ENCODE measurements at places on chromosomes 7 and 10. TPM values are rescaled to one million over a fixed set of nuclear protein-coding genes. Genes with fewer than 3 reads are reported as not detected.

Gene RPEL1
- 0.20 TPM for polyA plus RNA-seq

Gene CYTH3
- 28.5 TPM for polyA plus RNA-seq

Gene MSMB
- not detected for polyA plus RNA-seq

Gene LRMDA
- polyA plus RNA-seq: 0.12 TPM

Gene ACBD7
- polyA plus RNA-seq: 0.58 TPM

Gene BEND7
- polyA plus RNA-seq: 2.1 TPM

Gene ATRNL1
- polyA plus RNA-seq: 0.17 TPM

Gene AGAP5
- polyA plus RNA-seq: 3.3 TPM

Gene CYP3A4
- not detected for polyA plus RNA-seq

Gene ZNF25
- polyA plus RNA-seq: 10.9 TPM

Gene CABCOCO1
- 0.83 TPM for polyA plus RNA-seq

Gene MINDY4
- 2.4 TPM for polyA plus RNA-seq

Gene PAPSS2
- polyA plus RNA-seq: 51.4 TPM

Gene ASAH2
- 1.6 TPM for polyA plus RNA-seq

Gene GPRIN2
- polyA plus RNA-seq: not detected

Gene TAX1BP1
- polyA plus RNA-seq: 116 TPM

Gene TMEM225B
- polyA plus RNA-seq: 0.72 TPM

Gene FBXO24
- polyA plus RNA-seq: 0.29 TPM

Gene PCBD1
- polyA plus RNA-seq: 41.3 TPM

Gene FAM221A
- polyA plus RNA-seq: 3.5 TPM

Gene ARHGEF35
- 0.10 TPM for polyA plus RNA-seq

Gene AGBL3
- polyA plus RNA-seq: 0.38 TPM

Gene MMP21
- polyA plus RNA-seq: 0.07 TPM

Gene PPP1R3A
- not detected for polyA plus RNA-seq

Gene TSPAN13
- 10.1 TPM for polyA plus RNA-seq
